ENCODE measurements at places on chromosomes 7 and 10. TPM values are rescaled to one million over a fixed set of nuclear protein-coding genes. Genes with fewer than 3 reads are reported as not detected.

ADIRF gene
- total RNA-seq, result 11.1 TPM

H2BK1 gene
- not detected for total RNA-seq

DNA sequence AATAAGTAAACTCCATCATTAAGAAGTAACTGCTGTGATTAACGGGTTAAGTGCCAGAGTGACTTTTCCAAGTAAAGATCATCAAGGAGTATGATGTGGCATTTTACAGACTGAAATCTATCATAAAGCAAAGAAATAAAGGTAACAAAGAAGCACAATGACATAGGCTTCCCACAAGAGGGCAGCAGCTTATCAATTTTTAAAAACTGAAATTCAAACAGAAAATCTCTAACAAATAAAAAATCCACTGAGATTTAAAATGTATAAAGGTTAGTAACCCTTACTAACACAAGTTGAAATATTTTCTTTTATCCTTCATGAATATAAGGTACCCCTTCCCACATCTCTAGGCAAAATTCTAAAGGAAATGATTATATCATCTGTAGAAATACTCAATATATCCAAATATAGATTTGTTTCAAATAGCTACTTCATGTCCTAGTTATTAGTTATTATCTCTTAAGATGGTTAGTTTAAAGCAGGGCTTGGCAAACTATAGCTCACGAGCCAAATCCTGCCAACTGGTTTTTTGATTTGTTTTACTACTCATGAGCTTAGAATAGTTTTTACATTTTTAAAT lies 29.2 kb downstream of the FAM3C start:
- peaks cover 13% of the 10 kb centered on the region for H3K36me3 ChIP-seq
- no peaks in the 10 kb centered on the region for H3K27me3 ChIP-seq
- H3K27ac ChIP-seq, result no peak overlapping the region
- peak; percentile 30 for DNase-seq
- H3K4me3 ChIP-seq, result no peak overlapping the region

DNA sequence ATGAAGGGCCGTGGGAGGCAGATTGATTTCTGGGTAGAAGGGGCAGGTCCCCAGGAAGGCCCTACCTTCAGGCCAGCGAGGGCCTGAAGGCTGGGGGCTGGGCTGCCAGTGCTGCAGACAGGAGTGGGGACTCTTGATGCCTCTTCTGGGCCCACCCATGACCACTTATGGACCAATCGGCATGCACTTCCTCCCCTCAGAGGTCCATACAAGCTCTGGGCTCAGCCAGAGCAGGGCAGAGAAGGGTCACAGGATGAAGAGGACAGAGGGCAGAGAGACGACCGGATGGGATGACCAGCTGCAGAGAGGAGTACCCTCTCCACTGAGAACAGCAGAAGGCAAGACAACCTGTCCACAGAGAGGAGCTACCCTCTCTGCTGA lies 120.1 kb downstream of the DYNC2I1 start:
- H3K27ac ChIP-seq, result peak overlapping the region; percentile 20
- no peaks in the 10 kb centered on the region for H3K4me1 ChIP-seq
- no peaks in the 10 kb centered on the region for H3K36me3 ChIP-seq

- peaks cover 16% of the 10 kb centered on the region for H3K4me1 ChIP-seq
- H3K4me3 ChIP-seq, result no peak overlapping the region
- H3K27ac ChIP-seq, result no peak overlapping the region
- DNase-seq, result no peak
- H3K27me3 ChIP-seq, result no peaks in the 10 kb centered on the region
Observed at GRCh38 chr7:108236681-108237415, 106.7 kb upstream of the LAMB4 start.

- DNase-seq, result peak; percentile 67
- H3K36me3 ChIP-seq, result no peaks in the 10 kb centered on the region
- H3K4me1 ChIP-seq, result peaks cover 23% of the 10 kb centered on the region
Observed at GRCh38 chr10:103507235-103508191, 14.0 kb downstream of the NEURL1 start.

DNA sequence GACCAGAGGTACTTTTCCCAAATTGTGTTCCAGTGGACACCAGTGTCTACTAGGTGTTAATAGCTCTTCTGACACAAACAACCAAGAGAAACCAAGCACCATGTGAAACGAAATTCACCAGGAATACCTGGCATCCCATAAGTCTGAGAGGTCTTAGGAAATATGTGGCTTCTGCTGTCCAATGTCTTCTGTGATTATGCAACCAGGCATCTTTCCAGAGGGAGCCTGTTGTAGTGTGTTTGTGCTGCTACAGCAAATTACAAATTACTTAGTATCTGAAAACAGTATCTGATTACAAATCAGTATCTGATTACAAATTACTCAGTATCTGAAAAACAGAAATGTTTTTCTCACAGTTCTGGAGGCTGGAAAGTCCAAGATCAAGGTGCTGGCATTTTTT lies 133.6 kb upstream of the NPVF start:
- H3K4me3 ChIP-seq, result no peak overlapping the region
- no peaks in the 10 kb centered on the region for H3K4me1 ChIP-seq
- H3K36me3 ChIP-seq, result no peaks in the 10 kb centered on the region
- no peaks in the 10 kb centered on the region for H3K27me3 ChIP-seq
- H3K27ac ChIP-seq, result no peak overlapping the region

- no peak overlapping the region for H3K27ac ChIP-seq
Observed at GRCh38 chr7:151657173-151657572, 137.5 kb upstream of the RHEB start.

- DNase-seq, result no peak
- H3K27ac ChIP-seq, result no peak overlapping the region
- no peaks in the 10 kb centered on the region for H3K27me3 ChIP-seq
Observed at GRCh38 chr7:2202901-2203765, 29.6 kb downstream of the MAD1L1 start.

GRCh38 chr10:6563731-6564130 lies 16.3 kb downstream of the PRKCQ start:
- no peak overlapping the region for H3K4me3 ChIP-seq
- no peak for DNase-seq
- no peak overlapping the region for H3K27ac ChIP-seq
- H3K27me3 ChIP-seq, result no peaks in the 10 kb centered on the region

DNA sequence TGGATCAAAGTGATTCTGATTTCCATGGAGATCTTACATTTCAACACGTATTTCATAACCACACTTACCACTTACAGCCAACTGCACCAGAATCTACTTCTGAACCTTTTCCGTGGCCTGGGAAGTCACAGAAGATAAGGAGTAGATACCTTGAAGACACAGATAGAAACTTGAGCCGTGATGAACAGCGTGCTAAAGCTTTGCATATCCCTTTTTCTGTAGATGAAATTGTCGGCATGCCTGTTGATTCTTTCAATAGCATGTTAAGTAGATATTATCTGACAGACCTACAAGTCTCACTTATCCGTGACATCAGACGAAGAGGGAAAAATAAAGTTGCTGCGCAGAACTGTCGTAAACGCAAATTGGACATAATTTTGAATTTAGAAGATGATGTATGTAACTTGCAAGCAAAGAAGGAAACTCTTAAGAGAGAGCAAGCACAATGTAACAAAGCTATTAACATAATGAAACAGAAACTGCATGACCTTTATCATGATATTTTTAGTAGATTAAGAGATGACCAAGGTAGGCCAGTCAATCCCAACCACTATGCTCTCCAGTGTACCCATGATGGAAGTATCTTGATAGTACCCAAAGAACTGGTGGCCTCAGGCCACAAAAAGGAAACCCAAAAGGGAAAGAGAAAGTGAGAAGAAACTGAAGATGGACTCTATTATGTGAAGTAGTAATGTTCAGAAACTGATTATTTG lies 15.3 kb downstream of the HNRNPA2B1 start:
- H3K36me3 ChIP-seq, result no peaks in the 10 kb centered on the region
- H3K4me3 ChIP-seq, result no peak overlapping the region
- peaks cover 25% of the 10 kb centered on the region for H3K4me1 ChIP-seq
- DNase-seq, result no peak
- no peaks in the 10 kb centered on the region for H3K27me3 ChIP-seq

DNA sequence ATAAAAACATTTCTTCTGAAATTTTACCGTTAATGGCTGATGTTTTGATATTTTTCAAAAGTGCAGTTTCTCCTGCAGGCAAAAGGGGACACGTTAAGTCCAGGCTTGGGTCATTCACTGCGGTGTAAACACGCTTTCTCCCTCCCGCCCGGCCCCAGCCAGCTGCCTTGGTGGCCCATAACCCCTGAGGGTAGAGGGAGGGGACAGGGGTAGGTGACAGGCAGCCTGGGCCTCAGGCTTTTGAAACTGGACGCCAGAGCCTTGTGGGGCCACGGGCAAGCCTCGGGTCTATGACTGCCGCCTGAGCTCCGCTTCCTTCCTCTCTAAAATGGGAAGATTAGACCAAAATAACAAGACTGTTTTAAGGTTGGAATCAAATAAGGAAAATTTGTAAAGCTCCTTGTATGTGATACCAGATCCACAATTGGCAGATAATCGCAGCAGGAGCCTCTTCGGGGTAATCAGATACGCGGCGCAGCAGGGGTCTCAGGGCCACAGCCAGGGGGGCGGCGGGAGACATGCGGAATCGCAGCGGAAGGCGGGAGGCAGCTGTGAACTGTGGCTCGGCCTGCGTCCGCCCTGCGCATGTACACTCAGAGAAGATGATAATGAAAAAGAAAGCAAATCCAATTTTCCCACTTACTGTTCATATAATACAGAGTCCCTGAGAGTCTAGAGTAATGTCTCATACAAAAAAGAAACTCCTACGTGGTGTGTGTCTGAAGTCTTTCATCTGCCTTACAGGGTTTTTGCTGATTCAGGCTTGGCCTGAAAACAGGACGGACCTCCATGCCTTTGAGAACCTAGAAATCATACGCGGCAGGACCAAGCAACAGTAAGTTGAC lies 138.3 kb downstream of the EGFR start:
- no peaks in the 10 kb centered on the region for H3K36me3 ChIP-seq
- no peaks in the 10 kb centered on the region for H3K4me1 ChIP-seq
- H3K4me3 ChIP-seq, result no peak overlapping the region
- no peaks in the 10 kb centered on the region for H3K27me3 ChIP-seq
- H3K27ac ChIP-seq, result no peak overlapping the region
